ENCODE measurements at places on chromosomes 1 and 21.

- DNase-seq: peak; percentile 32
These were observed 8.6 kb downstream of the TMED5 start for GRCh38 chr1:93171549-93172034.

GRCh38 chr21:44093761-44094160, 13.4 kb upstream of the PWP2 start:
- no peak for DNase-seq

- no peak for DNase-seq
These were observed 19.5 kb downstream of the KIF1B start for GRCh38 chr1:10229903-10230302.

DNA sequence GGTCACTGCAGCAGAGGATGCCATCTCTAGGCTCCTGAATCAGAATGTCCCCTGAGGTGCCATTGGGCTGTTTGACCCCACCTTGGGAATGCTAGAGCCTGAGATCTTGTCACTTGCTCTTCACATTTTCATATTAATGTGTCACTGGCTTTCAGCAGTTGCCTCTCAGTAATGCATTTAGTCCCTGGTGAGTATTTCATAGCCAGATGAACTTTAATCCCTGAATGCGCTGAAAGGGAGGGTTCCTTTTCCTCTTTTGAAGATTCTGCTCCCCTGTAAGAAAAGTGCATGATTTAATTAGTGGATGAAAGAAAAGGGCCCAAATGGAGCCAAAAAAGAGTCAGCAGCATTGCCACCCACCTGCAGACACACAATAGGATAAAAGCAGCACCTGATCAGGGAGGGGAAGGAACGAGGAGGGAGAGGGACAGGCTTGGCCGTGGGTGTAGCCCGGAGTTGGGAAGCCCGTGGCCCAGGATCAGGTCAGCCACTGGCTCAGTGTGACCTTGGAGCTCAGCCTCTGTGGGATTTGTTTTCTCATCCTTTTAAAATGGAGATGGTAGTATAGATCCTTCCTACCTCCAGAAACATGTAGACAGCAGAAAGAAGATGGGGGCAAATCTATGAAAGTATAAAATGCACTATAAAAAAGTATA, 31.1 kb downstream of the ROR1 start:
- DNase-seq: no peak

- DNase-seq: peak; percentile 26
These were observed 55.5 kb downstream of the PLPPR5 start for GRCh38 chr1:98949166-98949565.

DNA sequence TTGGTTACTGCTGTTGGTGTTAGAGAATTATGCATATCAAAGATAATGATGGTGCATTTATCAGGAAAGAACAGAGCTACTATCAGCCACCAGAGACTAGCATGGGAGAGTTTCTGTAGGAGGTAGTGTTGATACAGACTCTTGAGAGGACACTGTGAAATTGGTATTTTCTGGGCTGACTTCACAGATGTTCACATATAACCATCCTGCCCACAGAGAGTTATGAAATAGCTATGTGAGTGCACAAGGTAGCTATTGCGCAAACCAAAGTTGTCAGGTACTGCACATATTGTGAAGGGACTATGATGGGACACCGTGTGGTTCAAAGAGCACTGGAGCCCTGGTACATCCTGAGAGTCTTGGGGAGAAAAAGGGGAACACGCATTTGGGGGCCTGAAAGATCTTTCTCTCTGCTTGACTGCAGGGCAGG, 1.4 kb upstream of the TLCD4 start:
- DNase-seq: no peak

GRCh38 chr1:56411484-56412180, 167.7 kb downstream of the PLPP3 start:
- DNase-seq: peak; percentile 55

DNA sequence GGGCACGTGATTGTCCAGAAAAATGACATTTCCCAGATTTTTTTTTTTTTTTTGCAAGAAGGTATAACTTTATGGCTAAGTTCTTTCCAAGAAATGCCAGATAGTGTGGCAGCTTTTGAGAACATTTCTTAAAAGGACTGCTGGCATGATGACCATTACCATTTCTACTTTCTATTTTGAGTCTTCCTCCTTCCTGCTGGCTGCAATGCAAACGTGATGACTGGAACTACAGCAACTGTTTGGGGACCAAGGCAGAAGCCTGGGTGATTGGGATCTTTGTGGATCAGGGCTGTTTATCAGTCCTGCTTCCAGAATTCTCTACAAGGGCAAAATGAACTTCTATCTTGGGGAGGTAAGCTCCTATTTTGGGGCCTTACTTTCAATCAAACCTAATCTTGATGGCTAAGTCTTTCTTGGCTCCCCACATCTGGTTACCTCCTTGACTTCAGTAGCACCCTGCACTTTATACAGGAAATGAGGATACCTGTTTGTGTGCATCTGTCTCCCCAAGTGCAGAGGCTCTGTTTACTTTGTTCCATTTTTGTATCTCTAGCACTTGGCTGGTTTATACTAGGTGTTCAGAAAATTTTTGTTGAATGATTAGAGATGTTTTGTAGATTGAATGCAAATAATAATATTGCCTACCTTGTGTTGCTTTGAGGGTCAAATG, 3.7 kb upstream of the DDX20 start:
- no peak for DNase-seq

- peak; percentile 65 for DNase-seq
These were observed at the start of gene ZBTB8A for GRCh38 chr1:32538887-32539583. Gene ZBTB8A, plus strand, starts transcription at chr1:32539427. Its CDS starts 53,505 bp downstream, at chr1:32592932.

GRCh38 chr1:8571200-8571984, 246.0 kb downstream of the RERE start:
- peak; percentile 44 for DNase-seq

DNA sequence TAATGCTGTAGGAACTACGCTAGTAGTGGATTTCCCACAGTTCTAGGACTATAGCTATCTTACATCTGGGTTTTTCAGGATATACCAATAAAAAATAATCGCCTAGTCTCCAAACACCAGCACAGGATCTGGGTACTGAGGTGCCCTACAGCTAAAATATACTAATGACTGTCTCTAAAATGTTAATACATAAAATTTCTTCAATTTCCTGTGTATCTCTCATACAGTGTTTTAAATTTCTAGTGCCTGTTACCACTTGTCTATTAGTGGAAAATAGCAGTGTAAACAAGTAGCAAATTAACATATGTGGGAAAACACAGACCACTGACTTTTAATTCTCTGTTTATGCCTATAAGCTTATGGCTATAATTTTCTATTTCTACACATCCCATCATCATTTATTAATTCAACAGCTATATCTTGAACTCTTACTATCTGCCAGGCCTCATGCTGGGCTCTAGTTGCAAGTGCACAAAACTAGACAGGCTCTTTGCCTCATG, 16.1 kb upstream of the PTPN14 start:
- no peak for DNase-seq

GRCh38 chr1:167022384-167022783, 33.3 kb downstream of the MAEL start:
- DNase-seq: no peak

DNA sequence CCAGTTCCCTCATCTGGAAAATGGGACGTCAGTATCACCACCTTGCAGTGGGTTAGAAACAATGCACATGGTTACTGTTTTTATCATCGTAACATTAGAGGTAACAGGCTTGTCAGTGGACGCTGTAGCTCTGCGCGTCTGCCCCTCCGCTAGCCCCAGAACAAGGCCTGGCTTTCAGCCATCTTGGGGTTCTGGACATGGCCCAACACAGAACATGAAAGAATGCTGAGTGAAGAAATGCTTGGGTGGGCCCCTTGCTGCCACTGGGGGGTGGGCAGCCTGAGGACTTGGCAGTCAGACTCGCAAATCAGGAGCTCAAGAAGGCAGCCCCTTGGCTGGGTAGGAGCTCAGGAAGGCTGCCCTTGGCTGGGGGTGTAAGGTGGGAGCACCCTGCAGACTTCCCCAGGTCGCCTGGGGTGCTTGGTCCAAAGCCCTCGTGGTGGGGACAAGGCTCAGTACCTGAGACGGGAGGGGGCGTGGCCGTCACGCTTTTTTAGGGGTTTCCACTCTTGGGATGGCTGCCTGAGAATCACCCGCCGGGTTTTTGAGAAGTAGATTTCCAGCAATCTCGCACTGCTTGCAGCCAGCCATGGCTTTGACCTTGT, 51.7 kb downstream of the SLC37A1 start:
- no peak for DNase-seq

GRCh38 chr1:906600-907420, 16.9 kb upstream of the SAMD11 start:
- DNase-seq: peak; percentile 75

DNA sequence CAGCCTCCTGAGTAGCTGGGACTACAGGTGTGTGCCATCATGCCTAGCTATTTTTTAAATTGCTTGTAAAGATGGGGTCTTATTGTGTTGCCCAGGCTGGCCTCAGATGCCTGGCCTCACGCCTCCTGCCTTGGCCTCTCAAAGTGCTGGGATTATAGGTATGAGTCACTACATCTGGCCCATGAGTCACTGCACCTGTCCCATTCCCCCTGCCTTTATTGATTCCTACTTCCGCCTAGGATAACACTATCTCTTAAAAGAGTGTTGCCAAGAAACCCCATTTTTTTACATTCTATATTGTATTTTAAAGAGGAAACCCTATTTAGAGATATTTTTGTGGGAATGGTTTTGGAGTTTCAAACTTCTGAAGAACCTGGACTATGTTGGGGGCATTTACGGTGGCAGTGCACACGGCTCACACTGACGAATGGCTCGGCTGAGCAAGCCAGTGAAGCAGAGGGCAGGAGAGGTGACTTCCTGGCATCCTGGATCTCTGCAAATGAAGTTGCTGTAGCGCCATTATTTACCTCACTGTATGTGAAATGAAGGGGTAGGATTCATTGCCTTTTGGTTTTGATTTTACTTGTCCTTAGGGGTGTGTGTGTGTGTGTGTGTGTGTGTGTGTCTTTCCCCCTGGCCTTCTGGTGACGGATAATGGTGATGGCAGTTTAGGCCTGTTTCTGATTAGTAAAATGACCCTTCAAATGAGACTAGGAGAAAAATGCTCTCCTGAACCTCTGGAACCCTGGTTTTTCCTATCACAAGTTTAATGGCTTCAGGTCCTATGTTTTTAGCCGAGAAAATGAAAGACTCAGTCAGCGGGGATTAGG, 22.5 kb downstream of the KIF26B start:
- DNase-seq: no peak

DNA sequence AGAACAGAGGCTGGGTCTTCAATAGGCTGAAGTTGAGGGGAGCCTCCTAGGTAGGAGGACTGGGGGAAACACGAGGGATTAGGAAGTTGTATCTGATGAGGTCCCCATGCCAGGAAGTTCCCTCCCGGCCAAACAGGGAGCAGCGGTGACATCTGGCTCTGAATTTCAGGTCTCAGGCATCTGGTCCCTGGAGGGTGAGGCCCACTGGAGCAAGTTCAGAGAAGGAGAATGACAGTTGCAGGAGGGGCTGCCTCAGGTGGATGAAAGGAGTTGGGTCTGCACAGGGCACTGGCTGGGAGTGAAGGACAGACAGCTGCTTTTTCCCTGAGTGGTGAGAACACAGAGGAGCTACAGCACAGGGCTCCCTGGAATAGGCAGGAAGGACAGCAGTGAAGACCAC, 9.1 kb downstream of the TMEM9 start:
- DNase-seq: no peak

DNA sequence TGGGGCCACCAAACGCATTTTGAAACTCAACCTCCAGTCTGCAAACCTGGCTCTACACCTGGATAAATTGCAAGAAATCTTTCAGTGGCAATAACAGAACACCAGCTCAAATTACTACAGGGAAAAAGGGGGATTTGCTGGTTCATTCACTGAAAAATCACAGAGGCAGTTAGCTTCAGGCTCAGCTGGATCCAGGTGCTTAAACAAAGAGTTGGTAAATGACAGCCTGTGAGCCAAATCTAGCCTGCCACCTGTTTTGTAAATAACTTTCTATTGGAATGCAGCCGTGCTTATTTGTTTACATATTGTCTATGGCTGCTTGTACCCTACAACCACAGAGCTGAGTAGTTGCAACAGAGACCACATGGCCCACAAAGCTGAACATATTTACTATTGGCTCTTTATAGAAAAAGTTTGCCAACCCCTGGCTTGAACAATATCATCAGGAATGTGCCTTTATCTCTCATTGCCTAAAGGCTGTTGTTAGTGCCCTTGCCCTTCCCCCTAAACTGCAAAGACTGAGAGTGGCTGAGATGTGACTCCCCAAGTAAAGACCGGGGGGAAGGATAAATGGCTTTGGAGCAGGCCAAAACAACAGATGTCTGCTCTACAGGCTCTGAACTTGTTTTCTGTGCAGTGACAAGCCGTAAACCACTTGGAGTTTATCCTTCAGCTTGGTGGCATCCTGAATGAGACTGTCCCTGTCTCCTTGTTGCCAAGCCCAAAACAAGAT, 21.5 kb upstream of the PTPRF start:
- DNase-seq: no peak

GRCh38 chr1:191145834-191146233, 668.2 kb upstream of the BRINP3 start:
- DNase-seq: no peak

- DNase-seq: peak; percentile 21
These were observed 30.5 kb downstream of the BATF3 start for GRCh38 chr1:212669102-212669501.

DNA sequence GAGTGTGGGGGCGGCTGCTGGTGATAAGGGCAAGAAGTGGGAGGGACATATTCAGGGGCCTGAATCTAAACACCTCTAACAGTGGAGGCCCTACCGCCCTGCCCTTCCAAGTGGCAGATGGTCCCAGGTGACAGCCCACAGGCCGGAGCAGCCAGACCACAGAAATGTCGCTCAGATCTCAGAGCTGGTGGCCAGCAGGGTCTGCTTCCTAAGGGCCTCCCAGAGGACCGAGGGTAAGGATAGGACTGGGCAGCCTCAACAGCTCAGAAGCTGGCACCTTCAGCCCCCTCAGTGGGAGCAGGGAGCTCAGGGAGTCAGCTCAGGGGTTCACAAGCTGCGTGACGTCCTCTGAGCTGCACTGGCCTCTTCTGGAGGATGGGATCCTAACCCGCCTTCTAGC, 201.8 kb upstream of the ZC3H12A start:
- no peak for DNase-seq

- no peak for DNase-seq
These were observed 29.6 kb downstream of the DNAH14 start for GRCh38 chr1:224959115-224959514.

DNA sequence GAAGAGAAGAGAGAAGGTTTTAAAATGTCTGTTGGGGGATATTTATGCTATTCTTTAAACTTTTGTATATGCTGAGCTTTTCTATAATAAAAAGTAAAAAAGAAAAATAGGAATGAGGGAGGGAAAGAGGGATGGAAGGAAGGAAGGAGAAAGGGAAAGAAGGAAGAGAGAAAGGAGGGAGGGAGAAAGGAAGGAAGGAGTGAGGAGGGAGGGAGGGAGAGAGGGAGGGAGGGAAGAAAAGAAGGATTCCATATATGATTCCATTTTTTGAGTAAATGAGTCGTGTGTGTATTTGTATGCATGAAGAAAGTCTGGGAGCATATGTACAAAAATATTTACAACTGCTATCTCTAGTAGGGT, 120.9 kb upstream of the ZBTB40 start:
- DNase-seq: no peak

DNA sequence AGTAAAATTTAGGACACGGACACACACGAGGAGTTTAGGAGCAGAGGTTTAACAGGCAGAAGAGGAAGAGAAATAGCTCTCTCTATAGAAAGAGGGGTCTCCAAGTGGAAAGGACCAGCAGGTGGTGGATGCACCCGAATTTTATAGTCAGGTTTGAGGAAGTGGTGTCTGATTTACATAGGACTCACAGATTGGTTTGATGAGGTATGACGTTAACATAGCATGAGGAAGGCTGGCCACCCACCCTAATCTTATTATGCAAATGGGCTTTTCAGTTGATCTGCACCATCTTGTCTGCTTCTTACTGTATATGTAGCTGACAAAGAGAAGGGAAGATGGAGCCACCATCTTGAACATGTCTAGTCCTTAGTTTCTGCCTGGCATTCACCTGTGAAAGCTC, 52.5 kb upstream of the RGS2 start:
- no peak for DNase-seq

All from fibroblast of skin of right biceps (primary cell).